ENCODE measurements at places on chromosomes 1 and 21. TPM values are rescaled to one million over a fixed set of nuclear protein-coding genes. Genes with fewer than 3 reads are reported as not detected.

CBR3 gene
- 3.7 TPM for total RNA-seq

NTMT2 gene
- total RNA-seq, result not detected

NBPF10 gene
- 0.70 TPM for total RNA-seq

LMX1A gene
- total RNA-seq, result not detected

RUNX3 gene
- 0.15 TPM for total RNA-seq

GPATCH2 gene
- 9.9 TPM for total RNA-seq
